ENCODE measurements at places on chromosomes 11 and 22. TPM values are rescaled to one million over a fixed set of nuclear protein-coding genes. Genes with fewer than 3 reads are reported as not detected.
A peak's percentile ranks its signal among the peaks of the same experiment; 100 is the strongest.

Gene AAMDC
- total RNA-seq: 12.5 TPM

Gene KRTAP5-1
- total RNA-seq: not detected

DNA sequence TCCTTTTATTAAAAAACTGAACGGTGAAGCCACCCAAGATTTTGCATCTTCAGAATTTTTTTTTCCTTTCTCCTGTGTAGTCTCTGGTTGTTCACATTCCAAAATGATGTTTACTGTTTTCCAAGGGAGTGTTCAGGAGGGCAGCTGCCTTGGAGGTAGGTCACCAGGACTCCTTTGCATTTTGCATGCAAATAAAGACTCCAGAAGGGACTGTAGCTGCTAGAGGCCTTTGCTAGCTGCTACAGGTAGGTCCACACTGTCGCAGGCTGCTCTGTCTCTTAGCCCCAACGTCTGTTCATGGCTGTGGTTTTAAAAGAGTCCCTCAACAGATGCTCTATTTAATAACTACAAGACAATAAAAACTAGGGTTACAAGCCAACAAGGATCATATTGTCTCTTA, 11.4 kb downstream of the CTSC start:
- DNase-seq: no peak

- DNase-seq: no peak
These were observed 13.2 kb downstream of the ZNRF3 start for GRCh38 chr22:28896611-28897010.

- no peak for DNase-seq
These were observed 89.5 kb upstream of the HTATIP2 start for GRCh38 chr11:20274031-20274430.

DNA sequence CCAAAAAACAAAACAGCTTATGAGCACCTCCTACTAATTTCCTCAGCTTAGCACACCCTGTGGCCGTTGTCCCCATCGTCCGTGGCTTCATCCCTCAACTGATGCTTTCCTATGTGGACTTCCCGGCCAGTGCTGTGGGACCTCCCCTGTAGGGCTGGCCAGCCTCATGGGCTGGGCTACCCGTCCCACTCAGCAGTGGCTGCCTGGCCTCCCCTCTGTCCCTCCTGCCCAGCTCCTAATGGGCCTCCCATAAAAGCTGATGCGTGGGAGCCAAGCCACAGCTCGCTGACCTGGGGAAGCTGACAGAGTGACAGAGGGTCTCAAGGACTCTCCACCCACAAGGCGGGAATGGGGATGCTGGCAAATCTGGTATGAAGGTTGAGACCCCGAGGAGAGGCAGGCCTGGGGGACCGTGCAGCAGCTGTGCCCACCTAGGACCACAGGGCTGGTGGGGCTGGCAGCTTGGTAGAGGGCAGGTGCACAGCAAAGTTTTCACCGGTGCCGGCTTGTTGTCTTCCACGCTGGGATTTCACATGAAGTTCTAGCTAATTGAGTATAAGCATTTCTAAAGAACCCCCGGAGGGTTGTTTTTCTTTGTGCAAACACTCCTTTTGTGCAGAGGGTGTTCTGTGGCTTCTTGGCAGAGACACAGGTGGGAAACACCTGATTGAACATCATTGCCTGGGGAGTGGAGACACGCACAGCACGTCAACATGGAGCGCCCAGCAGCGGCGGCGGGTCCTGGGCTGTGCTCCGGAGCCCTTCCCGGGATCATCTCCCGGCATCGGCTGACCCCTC, 23.2 kb downstream of the TBX1 start:
- no peak for DNase-seq

GRCh38 chr11:61962213-61963015, 5.0 kb downstream of the FTH1 start:
- DNase-seq: peak; percentile 17

GRCh38 chr11:58574881-58575280, 775 bp downstream of the LPXN start:
- no peak for DNase-seq

GRCh38 chr11:102225689-102226568, 91.4 kb upstream of the BIRC3 start:
- DNase-seq: no peak

DNA sequence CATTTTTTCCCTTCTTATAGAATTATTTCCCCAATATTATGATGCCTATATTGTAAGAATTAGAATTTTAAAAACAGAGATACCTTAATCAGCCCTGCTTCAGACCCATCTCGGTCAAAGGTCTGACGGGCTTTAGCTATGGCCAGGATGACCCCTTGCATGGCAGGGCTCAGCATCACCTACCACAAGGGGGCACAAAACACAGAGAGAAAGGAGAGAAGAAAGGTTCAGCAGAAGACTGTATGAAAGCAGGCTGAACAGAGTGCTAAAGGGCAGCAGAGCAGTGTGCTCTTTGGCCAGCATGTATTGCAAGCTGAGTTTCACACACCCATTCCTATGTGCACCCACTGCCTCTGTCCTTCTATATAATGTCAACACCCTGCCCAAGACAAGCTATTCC, 26.8 kb downstream of the CLDN25 start:
- no peak for DNase-seq

- DNase-seq: no peak
These were observed 12.5 kb downstream of the ASCC2 start for GRCh38 chr22:29825578-29825977.

DNA sequence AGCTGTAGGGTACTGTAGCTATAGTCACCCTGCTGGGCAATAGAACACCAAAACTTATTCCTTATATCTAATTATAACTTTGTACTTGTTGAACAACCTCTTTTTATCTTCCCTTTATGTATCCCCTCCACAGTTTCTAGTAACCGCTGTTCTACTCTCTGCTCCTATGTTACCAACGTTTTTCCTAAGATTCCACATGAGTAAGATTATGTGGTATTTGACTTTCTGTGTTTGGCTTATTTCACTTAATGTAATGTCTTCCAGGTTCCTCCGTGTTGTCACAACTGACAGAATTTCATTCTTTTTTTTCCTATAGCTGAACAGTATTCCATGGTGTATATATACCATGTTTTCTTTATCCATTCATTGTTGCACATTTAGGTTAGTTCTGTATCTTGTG, 258.4 kb downstream of the DYNC2H1 start:
- DNase-seq: no peak

- DNase-seq: no peak
These were observed 20.0 kb upstream of the POLD3 start for GRCh38 chr11:74572349-74572748.

DNA sequence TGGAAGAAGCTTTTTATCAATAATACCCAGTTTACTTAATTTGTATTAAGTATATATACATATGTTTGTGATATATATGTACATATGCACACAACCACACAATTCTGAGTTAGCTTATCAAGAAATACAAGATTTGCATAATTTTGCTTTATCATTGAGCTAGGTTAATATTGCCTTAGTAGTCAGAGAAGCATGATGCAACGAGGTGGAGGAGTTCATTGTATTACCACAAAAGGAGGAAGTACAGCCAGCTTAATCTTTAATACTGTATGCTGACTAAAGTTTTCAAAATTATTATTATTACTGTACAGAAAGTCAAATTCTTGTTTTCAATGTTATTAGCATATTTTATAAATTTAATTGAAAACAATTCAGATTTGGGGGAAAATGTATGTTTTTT, 278.4 kb upstream of the PDGFD start:
- DNase-seq: no peak

DNA sequence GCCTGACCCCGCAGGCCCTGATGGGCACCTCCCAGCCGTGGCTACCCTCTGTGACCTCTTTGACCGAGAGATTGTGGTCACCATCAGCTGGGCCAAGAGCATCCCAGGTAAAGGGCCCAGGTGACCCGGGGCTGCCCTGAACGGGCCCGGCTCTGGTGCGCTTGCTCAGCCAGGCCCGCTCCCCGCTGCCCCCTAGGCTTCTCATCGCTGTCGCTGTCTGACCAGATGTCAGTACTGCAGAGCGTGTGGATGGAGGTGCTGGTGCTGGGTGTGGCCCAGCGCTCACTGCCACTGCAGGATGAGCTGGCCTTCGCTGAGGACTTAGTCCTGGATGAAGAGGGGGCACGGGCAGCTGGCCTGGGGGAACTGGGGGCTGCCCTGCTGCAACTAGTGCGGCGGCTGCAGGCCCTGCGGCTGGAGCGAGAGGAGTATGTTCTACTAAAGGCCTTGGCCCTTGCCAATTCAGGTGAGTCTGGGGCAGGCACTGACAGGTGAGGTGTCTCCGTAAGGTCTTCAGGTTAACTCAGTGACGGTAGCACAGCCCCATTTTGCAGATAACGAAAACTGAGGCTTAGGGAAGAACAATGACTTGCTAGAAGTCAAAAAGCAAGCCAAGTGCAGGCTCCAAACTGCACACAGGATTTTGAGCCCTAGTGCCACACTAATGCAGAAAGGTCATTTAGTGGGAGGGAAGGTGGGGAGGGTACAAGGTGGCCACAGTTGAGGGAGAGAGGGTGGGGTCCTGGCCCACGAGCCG, 2.4 kb downstream of the TRMT112 start:
- DNase-seq: no peak

DNA sequence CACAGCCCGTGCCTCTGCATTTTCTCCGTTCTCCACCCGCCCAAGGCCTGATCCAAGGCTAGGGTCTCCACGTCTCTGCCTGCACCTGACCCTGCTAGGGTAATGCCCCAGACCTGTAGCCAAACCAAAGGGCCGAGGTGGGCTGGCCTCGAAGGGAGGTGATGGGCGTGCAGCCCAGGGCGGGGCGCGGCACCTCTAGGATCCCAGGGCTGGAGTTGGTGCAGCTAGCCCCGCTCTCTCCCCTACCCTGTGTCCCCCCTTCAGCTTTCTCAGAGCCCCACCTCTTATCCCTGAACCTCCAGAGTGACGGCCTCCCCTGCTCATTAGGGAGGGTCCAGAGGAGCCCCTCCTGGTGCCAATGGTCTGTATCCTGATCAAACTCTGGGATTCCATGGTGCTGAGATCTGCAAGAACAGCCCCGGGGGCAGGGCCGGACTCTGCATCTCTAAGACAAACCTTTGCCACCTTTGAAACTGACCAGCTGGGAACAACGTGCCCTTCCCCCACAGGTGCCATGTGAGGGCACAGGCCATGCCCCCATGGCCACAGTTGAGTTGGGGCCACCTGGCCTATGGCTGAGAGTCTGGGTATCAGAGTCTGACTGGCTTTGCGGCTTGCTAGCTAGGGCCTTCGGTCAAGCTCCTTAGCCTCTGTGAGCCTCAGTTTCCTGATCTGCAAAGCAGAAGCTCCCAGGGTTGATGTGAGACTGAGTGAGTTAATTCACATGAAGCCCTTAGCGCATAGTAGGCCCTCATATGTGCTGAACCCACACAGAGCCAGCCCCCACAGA, 23.1 kb upstream of the CBX7 start:
- DNase-seq: no peak

GRCh38 chr11:116580799-116581198, 192.0 kb downstream of the BUD13 start:
- no peak for DNase-seq

GRCh38 chr22:27684901-27685300, 116.7 kb downstream of the MN1 start:
- DNase-seq: no peak

DNA sequence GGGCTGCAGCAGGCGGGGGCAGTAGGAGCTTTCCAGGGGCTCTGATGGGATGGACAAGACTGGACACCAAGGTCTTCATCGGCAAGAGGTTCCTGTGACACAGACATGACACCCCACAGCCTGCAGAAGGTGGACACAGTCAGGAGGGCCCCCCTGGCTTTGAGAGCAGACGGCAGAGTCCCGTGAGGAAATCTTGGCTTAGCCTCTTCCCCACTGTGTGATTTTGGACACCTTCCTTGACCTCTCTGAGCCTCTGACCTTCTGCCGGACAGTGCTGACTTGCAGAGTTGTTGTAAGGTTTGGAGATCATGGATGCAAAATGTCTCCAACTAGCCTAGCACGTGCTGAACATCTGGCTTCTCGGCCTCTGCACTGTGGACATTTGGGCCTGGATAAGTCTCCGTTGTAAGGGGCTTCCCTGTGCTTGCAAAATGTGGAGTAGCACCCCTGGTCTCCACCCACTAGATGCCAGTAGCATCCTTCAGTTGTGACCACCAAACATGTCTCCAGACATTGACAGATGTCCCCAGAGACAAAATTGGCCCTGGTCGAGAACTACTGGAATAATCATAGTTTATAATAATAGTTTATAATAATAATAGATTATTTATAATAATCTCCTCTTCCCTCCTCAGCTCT, 54.6 kb downstream of the MCM5 start:
- DNase-seq: no peak

- DNase-seq: peak; percentile 75
These were observed 3.3 kb upstream of the SHISA8 start for GRCh38 chr22:41917903-41918791.

DNA sequence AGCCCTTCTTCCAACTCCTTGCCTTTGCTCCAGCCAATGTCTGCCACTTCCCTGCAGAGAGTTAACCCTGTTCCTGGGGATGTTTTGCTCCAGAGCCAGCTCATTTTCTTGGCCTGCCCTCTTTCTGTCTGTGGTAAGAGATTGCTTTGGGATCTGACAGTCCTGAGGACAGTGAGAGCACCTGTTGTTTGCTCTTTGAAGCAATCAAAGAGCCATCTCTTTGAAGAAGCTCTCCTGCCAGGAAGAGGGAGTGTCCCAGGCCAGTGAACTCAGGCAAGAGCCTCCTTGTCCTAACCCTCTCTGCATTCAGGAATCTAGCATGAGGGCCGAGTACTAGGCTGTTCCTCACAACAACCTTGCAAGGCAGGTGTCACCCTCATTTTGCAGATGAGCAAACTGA, 42.2 kb downstream of the TRAF6 start:
- no peak for DNase-seq

DNA sequence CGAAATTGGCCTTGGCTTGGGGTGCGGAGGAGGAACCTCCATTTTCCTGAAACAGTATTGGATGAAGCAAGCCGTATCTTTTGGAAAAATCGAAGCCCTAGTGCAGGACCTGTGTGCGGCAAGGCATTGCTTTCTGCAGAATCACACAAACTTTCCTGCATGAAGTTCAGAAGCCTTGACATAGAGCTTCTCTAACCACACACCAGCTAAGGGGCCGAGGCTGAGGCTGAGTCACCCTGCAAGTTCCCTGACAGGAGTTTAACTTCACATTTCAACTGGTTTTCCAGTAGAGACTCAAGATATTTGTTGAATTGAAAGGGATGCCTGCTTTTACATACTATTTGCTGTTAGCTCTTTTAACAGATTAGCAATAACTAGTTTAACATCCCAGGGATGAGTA, 67.8 kb downstream of the TCF20 start:
- no peak for DNase-seq

DNA sequence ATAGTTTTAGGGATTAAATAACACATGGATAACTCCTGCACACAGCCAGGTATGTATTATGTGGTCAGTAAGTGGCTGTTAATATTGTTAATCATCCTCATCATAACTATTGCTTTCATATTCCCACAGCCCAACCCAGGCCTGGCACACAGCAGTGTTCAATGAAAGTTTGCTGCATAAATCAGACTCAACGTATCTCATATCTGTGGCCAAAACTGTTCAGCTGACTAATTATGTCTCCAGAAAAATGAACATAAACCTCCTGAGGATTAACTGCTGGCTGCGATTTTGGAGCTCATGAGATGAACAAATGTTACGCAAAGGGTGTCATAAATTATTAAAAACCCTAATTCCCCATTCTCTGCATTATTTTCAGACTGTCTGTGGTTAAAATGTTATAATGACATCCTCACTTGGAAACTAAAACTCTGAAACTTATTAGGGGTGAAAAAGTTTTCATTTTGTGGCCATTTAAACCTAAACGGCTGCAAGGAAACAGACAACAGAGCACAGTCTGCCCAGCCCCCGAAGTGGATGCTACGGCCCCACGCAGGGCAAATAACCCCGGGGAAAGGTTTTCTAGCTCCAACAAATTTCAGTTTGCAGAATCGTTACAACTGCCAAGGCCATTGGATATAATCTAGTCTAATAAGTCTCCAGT, 17.3 kb downstream of the ABCC8 start:
- DNase-seq: no peak
